Pancreas (tissue), 10 donors: ENCODE measurements at places on chromosomes 3 and 15.

DNA sequence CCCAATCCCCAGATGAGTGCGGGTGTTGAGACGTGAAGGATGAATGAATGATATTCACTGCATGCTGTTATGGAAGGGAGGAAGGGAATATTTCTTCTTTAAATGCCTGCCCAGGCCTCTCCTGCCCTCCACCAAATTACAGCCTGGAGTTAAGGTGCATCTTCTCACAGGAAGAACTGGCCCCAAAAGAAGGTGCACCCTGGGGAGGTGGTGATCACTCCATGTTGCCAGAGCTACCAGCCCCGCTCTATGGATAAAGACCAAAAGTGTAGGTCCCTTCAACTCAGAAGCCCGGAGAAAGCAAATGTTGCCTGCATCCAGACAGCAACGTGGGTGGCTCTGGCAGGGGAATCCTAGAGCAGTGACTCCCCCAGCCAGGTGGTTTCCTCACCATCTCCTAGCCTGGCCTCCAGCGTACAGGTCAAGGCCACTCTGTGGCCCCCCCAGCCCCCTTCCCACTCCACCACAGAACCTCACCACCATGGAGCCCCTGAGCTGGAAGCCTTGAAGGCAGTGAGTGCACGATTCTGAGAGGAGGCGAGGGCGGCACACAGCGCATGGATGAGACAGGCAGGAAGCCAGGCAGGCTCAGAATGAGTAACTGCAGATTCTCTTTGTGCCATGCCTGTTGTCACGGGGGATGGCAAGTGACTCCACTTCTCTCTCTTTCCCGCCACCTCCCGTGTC is 3.5 kb upstream of the VIPR1 start:
- H3K4me1 ChIP-seq = peaks cover 6% of the 10 kb centered on the region
- H3K4me3 ChIP-seq = no peak overlapping the region
- H3K27ac ChIP-seq = no peak overlapping the region

- H3K27ac ChIP-seq = no peak overlapping the region
- H3K4me1 ChIP-seq = no peaks in the 10 kb centered on the region
- H3K36me3 ChIP-seq = no peaks in the 10 kb centered on the region
- no peaks in the 10 kb centered on the region for H3K27me3 ChIP-seq
- no peak for DNase-seq
Observed at GRCh38 chr15:52368402-52368801, 72.8 kb upstream of the MYO5C start.

- H3K4me1 ChIP-seq = no peaks in the 10 kb centered on the region
- H3K4me3 ChIP-seq = no peak overlapping the region
- H3K27me3 ChIP-seq = no peaks in the 10 kb centered on the region
- DNase-seq = no peak
Observed at GRCh38 chr3:178823150-178823549, 248.5 kb downstream of the ZMAT3 start.

DNA sequence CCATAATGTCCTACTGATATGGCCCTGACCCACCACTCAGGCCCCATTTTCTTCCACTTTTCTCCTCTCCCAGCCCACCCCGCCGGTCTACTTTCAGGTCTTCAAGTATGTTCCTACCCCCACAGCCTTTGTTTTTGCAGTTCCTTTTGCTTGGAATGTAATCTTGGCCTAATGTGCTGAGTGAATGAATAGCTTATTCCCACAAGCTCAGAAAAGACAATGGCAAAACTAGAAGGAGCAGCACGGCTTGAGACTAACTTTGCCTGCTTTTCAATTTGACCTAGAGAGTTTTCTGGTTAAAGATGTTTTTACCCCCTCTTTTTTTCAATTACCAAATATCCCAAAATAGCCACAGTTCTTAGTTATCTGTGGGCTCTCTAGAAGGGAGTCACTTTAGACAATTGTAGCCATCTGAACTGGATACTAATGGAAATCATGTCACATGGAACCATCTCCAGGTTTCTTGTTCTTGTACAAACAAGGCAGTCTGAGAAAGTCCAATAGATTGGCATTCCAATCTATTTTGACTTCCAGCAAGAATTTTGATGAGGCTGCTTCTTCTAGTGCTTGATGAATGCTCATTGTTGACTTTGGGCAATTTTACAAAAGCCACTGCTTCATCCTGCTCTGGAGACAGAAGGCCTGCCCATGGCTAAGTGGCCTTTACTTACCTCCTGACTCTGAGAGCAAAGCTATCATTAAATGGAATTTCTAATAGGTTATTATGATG is 16.3 kb upstream of the LMCD1 start:
- no peaks in the 10 kb centered on the region for H3K27me3 ChIP-seq
- no peaks in the 10 kb centered on the region for H3K4me1 ChIP-seq
- H3K4me3 ChIP-seq = no peak overlapping the region
- no peaks in the 10 kb centered on the region for H3K36me3 ChIP-seq
- no peak for DNase-seq
- no peak overlapping the region for H3K27ac ChIP-seq
